AG04449 (cell line): ENCODE measurements at places on chromosomes 12 and 14.

DNA sequence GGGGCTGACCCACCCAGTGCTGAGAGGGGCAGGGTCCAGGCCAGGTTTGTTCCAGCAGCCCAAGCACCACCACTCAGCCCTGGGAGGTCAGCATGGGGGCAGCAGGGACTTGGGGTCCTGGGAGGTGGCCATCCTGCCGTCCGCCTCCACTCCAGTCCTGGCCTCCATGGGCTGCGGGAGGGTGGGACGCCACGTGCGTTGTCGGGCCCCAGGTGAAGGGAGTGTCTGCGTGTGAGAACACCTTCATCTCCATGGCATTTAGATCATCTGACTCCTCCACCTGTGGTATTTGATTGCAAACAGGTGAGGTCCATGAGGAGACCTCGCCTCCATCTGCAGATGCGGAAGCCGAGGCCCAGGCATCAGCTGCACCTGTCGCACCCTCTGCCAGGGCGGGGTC, 44.1 kb downstream of the FBRSL1 start:
- no peak for DNase-seq

DNA sequence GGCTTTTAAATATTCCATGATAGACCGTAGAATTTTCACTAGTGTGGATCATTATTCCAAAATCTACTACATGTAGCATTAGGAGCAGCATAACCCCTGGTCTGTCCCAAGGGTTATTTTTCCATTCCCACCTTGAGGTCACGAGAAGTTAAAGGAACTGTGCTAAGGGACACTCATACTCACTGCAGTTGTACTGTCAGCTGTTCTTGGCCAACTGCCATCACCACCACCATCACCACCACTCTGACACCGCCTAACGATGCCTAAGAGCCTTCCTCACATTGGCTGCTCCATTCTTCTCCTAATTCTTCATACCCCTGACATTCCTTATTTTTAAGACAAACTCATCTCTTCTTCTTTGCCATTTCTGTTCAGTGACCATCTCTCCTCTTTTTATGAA, 13.4 kb upstream of the PTGDR start:
- DNase-seq, result no peak

DNA sequence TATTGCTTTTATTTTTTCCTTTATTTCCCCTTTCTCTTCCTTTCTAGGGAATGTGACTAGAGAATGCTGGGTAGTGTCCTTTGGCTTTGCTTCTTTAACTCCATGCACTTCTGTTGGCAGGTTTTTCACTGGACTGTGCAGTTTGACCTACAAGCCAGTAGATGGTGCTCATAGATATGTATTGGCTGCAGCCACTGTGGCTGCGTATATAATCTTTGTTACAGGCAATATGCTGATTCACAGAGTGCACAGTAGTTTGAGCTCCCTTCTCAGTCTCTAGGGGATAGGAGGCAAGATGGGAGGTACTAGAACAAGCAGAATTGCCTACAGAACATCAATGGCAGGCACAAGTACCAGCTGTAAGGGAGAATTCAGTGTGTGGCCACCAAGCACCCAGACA, 503.5 kb downstream of the LRFN5 start:
- DNase-seq, result peak; percentile 12

GRCh38 chr14:45426685-45427282, 173.8 kb upstream of the MIS18BP1 start:
- DNase-seq, result no peak

DNA sequence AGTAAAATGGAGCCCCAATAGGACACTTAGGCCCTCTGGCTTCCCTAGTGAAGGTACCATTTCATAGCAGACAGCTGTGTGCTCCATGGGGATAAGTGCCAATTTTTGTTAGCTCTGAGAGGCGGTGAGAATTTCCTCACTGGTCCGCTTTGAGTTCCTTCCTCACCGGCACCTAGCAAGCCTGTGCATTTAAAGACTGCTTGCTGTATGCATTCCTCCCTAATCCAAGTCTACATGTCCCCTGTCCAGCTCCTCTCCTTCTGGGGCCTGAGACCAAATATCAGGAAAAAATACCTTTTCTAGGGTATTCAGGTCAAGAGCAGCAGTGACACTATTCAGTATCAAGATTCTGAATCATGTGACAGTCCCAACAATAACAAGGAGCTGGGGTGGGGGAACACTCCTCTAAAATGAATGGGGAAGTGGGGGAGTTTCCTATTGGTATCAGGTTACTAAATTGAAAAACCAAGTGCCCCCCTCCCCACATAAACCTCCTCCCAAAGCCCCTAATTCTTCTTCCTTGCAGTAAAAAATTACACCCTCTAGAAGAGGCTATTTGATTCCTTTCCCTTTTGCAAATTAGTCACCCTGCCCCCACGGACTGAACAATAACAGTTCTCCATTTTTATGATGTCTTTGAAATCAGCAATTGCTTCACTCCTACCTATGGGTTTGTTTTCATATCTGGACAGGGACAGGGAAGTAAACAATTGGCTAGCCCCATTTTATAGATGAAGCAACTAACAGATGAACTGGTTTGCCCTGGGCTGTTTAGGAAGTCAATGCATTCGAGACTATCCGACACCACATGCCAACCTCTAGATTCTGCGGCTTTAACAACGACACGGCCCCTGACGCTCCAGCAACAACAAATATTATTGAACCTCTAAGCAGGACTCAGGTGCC, 28.9 kb downstream of the BCL11B start:
- no peak for DNase-seq

DNA sequence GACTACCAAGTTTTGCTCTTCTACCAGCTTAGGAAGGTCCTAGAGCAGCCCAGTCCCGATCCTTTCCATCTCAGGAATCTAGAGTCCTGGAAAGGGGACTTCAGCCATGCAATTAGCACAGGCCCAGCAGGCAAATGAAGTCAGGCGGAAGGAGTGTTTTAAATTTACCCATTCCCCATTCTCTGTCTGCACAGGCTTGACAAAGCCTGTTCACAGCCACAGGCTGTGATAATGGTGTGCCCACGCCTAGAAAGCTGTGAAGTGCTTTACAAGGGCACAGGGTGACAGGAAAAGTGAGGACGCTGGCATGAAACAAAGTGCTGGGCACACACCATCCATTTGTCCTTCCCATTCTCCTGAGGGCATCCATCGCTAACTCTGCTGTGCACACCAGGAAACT, 79.0 kb downstream of the PITPNM2 start:
- DNase-seq, result no peak

- no peak for DNase-seq
Measured at GRCh38 chr14:64711039-64711438, 6.8 kb downstream of the PLEKHG3 start.

- DNase-seq, result no peak
Measured at GRCh38 chr14:87805315-87805723, 187.7 kb downstream of the GALC start.

DNA sequence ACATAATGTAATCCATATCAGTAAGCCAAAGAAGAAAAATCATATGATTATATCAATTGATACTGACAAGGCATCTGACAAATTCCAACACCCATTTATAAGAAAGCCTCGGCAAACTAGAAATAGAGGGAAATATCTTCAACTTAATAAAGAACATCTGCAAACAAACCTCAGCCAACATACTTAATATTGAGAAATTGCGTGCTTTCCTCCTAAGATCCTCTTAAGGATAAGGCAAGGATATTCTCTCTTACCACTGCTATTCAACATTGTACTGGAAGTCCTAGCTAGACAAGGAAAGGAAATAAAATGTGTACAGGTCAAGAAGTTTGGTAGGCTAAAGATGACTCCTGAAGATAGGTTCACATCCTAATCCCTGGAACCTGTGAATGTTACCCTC, 115.9 kb downstream of the DERA start:
- no peak for DNase-seq

GRCh38 chr14:90742729-90743128, 73.5 kb downstream of the TTC7B start:
- DNase-seq, result no peak

- no peak for DNase-seq
Measured at GRCh38 chr14:61561104-61561503, 134.2 kb upstream of the HIF1A start.

DNA sequence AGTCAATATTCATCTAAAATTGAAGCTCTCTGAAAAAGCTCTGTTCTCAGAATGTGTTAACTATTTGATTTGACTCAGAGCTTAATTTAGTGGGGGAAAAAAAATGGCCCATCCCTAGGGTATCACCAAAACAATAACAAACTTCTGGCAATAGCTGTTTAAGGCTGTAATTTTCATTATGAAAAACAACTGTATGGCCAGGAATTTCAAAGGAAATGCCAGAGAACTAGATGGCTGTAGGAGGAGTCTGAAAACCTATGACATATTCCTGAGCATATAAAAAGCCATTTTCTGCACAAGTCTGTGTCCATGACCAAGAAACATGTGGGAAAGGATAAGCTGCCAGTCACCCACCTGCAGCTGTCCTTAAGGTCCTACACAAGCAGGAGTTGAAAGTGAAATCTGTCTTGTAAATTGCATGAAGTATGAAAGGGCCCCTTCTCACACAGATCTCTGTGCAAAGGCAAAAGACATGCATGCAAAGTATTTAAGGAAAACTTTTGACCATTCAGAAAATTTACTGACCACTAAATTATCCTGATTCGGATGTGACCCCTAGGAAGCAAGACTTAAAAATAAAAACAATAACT, 299.1 kb downstream of the BTG1 start:
- no peak for DNase-seq

- DNase-seq, result no peak
Measured at GRCh38 chr14:96795109-96795828, 1.9 kb upstream of the VRK1 start.

GRCh38 chr14:76088771-76089571, 62.8 kb upstream of the GPATCH2L start:
- no peak for DNase-seq

GRCh38 chr12:77354766-77355362, 289.5 kb upstream of the E2F7 start:
- no peak for DNase-seq

DNA sequence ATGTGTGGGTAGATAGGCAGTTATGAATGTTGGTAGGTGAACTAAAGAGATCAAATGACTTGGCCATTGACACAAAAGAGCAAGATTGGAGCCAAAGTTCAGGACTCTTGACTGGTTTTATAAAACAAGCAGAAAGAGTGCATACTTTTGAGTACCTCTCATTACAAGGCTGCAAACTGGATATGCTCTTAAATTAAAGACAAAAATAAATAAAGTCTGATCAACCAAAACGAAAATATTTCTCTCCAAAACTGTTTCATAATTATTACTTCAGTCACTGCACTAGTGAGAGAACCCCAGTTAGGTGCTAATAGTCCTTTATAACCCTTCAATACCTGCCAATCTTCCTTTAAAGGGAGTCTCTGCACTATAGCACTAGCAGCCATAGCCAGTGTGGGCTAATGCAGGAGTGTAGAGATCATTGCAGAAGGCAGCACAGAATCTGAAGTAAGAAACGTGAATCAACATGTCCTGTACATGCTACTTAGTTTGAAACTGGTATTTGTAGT, 147.1 kb downstream of the FOXA1 start:
- no peak for DNase-seq

- no peak for DNase-seq
Measured at GRCh38 chr12:111993292-111994150, 19.4 kb downstream of the TMEM116 start.

DNA sequence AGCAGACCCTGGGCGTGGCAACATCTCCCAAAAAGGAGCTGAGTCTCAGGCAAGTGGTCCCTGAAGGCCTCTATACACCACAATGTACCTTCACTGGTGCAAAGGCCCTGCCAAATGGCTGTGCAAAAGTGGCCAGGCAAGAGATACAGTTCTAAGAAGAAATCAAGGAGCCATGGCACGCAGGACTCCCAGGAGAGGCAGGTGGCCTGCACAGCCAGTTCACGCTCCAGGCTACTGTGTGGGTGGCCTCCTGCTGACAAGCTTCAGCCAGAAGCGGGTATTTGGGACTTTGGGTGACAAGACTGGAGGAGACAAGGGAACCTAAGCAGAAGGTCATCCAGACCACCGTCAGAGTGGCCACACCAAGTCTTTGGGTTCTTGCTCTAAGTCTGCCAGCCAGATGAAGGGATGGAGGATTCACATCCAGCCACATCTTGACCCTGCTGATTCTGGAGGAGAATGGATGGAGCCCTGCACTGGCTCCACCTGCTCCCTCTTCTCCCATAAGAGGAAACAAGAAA, 20.5 kb upstream of the ZFP36L1 start:
- no peak for DNase-seq

- no peak for DNase-seq
Measured at GRCh38 chr12:124901003-124901402, 13.4 kb downstream of the UBC start.

- DNase-seq, result no peak
Measured at GRCh38 chr14:58639198-58639565, 1.4 kb downstream of the DACT1 start.

- DNase-seq, result no peak
Measured at GRCh38 chr12:4215229-4216186, 58.1 kb upstream of the CCND2 start.

DNA sequence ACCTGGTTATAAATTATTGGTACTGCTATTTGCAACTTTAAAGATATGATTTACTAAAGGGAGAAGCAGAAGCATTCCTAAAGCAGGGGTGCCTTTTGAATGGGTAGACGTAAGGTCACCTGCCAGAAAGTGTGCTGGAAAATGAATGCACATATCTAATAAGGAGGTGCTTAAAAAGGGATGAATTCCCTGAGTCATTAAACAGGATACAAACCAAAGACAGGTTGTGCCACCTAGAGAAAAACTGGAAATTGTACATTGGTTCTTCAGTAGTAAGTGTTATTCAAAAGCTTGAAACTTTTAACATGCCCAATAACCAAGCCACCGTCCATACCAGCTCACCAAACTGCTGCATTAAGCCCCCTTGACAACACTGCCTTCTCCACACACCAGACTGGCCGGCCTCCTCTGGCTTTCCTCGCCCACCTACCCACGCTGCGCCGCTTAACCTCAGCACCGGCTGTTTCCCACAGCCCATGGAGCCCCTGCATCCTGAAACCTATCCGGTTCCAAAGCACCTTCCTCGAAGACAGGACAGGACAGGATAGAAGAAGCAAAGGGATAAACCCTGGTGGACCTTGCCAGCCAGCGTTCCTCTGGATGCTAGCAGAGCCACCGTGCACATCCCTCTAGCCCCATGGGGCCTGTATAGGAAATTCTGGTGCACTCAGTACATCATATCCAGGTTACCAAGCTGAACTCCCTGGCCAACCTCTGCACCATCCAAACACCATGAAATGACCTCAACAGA, 201.5 kb upstream of the CAND1 start:
- DNase-seq, result no peak
